ENCODE measurements at places on chromosomes 5 and 9.

DNA sequence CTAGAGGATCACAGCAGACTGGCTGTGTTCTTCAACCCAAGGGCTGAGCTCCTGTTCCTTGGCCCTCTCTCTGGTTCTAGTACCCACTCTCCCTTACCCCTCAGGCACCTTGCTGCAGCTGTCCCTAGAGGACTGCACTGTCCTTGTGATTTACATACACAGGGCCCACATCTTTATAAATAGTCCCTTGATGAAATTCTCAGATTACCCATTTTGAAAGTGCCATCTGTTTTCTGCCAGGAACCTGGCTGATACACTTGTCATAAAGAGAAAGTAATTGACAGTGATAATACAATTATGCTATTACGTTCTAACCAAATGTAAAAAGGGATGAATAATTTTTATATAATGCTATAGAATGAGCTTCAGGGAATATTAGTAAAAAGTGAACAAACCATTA lies 16.5 kb upstream of the SPARC start:
- no peak for DNase-seq

- no peak for DNase-seq
These were observed 8.0 kb downstream of the GAS1 start for GRCh38 chr9:86939321-86939720.

GRCh38 chr5:173655196-173655797 lies 38.8 kb upstream of the BOD1 start:
- no peak for DNase-seq

DNA sequence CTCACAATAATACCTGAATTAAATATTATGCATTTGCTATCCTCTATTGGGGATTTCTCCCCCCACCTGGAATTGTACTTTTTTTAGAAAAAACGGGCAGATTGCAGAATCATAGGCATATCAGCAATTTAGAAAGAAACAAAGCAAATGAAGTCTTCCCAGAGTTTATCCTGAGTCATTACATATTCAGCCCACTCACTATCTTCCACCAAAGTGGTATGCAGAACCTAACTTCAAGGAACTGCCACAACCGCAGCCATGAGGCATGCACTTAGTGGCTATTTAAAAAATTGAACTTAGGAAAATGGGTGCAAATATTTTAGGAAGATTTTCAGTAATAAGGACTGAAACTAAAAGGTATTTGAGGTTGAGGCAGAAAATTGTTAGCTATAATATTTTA lies 48.6 kb downstream of the UBAP1 start:
- no peak for DNase-seq

GRCh38 chr5:158390577-158390976 lies 531.6 kb upstream of the CLINT1 start:
- DNase-seq: no peak

DNA sequence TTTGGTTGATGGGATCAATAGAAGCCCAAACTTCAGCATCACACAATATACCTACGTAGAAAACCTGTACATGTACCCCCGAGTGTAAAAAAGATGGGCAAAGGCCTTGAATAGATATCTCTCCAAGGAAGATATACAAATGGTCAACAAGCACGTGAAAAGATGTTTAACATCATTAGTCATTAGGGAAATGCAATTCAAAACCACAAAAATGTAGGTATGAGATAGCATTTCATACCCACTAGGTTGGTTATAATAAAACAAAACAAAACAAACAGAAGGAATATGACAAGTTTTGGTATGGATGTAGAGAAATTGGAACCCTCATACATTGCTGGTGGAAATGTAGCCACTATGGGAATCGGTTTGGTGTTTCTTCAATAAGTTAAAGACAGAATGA lies 33.1 kb upstream of the PPARGC1B start:
- no peak for DNase-seq

- no peak for DNase-seq
These were observed 140.8 kb upstream of the ZNF462 start for GRCh38 chr9:106722051-106722753.

All from stimulated activated CD4-positive, alpha-beta T cell treated with anti-CD3 and anti-CD28 coated beads, TNF-alpha, amount 100 ng/mL, for 24 hours (primary cell).